ENCODE measurements at places on chromosomes 7 and 10.

- peak; percentile 20 for DNase-seq
These were observed 29.7 kb downstream of the HTRA1 start for GRCh38 chr10:122490786-122491680.

- DNase-seq = no peak
These were observed 487.2 kb downstream of the RPS24 start for GRCh38 chr10:78520737-78521430.

DNA sequence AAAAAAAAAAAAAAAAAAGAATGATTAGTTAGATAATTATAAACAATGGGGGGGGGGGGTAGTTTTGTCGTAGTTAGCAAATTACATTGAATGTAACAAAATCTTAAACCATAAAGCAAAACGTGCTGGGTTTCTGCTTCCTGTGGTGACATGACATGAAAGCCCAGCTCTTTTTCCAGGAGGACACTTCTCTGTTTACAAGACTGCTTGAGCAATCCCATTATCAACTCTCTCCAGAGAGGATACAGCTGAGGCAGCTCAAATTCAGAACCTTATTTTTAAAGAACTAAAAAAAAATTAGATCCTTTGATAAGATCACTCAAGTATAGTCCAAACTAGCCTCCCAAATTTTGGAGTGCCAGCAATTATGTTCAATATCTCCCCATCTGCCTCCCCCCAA lies 58.6 kb downstream of the ADRB1 start:
- DNase-seq = no peak

GRCh38 chr7:23012908-23013714 lies 819 bp downstream of the HYCC1 start:
- no peak for DNase-seq

GRCh38 chr7:34162027-34162565 lies 256.8 kb downstream of the BMPER start:
- DNase-seq = no peak

- no peak for DNase-seq
These were observed 87.7 kb downstream of the ST7 start for GRCh38 chr7:117041007-117041406.

GRCh38 chr10:121332353-121332752 lies 265.9 kb downstream of the FGFR2 start:
- DNase-seq = no peak

GRCh38 chr7:13682626-13683025 lies 306.8 kb downstream of the ETV1 start:
- DNase-seq = no peak

DNA sequence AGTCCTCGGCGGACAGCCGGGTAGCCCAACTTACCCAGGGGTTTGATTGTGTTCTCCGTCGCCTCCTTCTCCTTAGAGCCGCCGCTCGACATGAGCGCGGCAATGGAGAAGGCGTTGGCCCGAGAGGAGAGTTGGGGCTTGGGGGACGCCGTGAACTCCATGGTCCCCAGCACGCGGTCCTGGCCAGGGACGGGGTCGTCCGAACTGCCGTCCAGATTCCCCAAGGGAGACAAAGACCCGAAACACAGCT lies 515 bp downstream of the TBX20 start:
- DNase-seq = no peak

GRCh38 chr7:18866359-18867036 lies 250.9 kb downstream of the TWIST1 start:
- no peak for DNase-seq

- no peak for DNase-seq
These were observed 1.6 kb downstream of the PANK1 start for GRCh38 chr10:89643431-89643811.

GRCh38 chr7:110854166-110854565 lies 236.8 kb upstream of the LRRN3 start:
- DNase-seq = no peak

DNA sequence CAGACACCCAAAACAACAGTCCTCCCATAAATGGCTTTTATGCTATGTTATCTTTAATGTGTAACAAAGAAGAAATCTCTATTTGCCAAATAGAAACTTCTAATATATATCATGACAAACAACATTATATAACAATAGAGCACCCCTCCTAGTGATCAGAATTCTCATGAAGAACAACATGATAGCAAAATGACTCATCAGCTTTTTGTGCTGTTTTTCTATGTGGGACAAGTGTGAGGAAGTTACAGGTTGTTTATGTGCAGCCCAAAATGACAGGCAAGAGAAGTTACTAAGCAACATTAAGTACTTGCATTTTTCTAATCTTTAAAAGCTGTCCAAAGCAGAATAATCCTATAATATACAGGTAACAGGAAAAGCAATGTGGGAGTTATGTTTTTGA lies 7.7 kb downstream of the DGKB start:
- DNase-seq = no peak

DNA sequence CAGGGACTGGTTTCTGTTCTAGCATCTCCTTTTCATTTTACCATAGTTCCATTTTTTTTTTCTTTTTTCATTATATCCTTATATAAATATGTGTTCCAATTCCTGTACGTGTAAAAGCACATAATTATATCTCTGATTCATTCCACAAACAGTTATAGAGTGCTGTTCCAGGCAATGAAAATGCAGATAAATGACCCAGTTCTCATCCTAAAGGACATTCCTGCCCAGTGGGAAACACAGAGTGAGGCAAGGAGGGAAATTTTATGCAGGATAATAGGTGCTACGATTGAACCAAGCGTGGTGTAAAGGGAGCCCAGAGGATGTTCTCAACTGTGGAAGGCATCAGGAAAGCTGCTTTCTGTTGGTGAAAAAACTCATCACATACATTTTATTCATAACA lies 408.1 kb downstream of the GATA3 start:
- DNase-seq = no peak

GRCh38 chr10:1472178-1472958 lies 265.0 kb downstream of the ADARB2 start:
- DNase-seq = no peak

GRCh38 chr10:49116509-49117375 lies 1.4 kb upstream of the VSTM4 start:
- DNase-seq = peak; percentile 44

DNA sequence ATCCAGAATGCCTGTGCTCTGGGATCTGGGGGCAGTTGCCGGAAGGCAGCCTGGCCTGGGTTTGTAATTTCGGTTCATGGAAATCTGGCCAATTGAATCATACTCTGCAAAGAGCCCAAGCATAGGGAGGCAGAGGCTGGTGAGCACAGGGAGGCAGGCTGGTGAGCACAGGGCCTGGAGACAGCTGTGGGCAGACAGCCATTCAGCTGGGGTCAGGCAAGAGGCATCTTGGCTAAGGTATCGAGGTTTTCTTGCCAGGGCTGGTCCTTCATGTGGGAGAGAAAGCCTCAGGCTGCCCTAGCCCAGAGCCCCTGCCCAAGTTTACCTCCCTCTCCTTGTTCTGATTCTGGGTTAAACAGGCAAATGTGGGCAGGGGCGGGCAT lies 63.7 kb upstream of the BAIAP2L1 start:
- no peak for DNase-seq
